ENCODE measurements at places on chromosomes 7 and 10. TPM values are rescaled to one million over a fixed set of nuclear protein-coding genes. Genes with fewer than 3 reads are reported as not detected.

DNA sequence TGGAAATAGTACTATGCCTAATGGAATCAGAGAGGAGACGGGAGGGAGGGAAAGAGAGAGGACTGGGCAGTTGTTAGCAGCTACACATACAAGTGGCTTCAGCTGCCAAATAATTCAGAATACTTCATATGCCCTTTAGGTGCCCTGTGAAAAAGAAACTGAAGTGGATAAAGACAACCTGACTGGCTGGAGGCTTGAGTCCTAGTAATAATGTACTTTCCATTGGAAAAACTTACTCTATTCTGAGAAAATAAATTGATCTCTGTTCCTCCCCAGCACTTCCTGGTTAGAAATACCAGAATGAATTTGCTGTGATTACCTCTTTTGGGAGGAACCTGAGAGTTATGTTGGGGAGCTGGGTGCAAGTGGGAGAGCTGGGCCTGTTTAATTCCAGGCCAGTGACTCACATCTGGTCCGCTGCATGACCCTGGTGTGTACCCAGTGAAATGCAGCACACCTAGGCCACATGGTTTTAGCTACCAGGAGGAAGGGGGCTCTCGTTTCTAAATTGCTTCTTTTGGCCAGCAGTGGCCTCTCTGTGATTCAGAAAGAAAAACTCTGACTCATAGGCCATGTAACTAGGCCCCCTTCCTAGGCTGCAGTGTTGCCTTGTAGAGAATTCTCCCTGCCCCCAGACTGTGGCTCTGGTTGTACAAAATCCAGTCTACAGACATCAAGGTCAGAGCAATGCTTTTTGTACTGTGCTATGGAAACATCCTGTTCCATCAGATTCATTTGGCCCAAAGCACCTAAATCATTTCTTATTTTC is 6.5 kb downstream of the AGFG2 start:
- H3K4me1 ChIP-seq: peaks cover 48% of the 10 kb centered on the region
- H3K27ac ChIP-seq: peak overlapping the region; percentile 78
- H3K27me3 ChIP-seq: no peaks in the 10 kb centered on the region
- peak; percentile 94 for DNase-seq
- H3K36me3 ChIP-seq: peaks cover 10% of the 10 kb centered on the region
- peak overlapping the region; percentile 1 for H3K4me3 ChIP-seq

- peaks cover 19% of the 10 kb centered on the region for H3K36me3 ChIP-seq
- H3K27ac ChIP-seq: no peak overlapping the region
- DNase-seq: no peak
- no peaks in the 10 kb centered on the region for H3K27me3 ChIP-seq
Observed at GRCh38 chr10:49441488-49442476, 45.9 kb upstream of the DRGX start.

DNA sequence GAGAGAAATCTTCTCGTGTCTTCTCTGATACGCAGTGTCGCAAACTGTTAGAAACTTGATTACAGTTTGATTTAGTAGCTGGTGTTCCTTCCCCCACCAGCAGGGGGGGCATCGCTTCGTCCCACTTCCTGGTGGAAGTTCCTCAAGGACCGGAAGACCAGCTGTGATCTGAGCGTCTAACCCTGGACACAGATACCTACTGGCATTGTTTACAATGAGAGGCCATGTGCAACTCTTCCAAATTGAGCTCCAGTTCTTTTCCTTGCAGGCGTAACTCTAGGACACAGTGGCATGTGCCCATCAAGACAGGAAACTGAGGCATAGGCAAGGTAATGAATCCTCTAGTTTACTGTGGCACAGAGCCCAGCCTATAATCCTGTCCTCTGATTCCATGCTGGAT is 219.0 kb downstream of the CCDC3 start:
- H3K4me1 ChIP-seq: no peaks in the 10 kb centered on the region
- H3K27me3 ChIP-seq: no peaks in the 10 kb centered on the region
- DNase-seq: peak; percentile 56
- no peak overlapping the region for H3K27ac ChIP-seq
- H3K4me3 ChIP-seq: no peak overlapping the region
- H3K36me3 ChIP-seq: no peaks in the 10 kb centered on the region

TFEC gene
- total RNA-seq: not detected

MEST gene
- total RNA-seq: 39.0 TPM

SYT15B gene
- total RNA-seq: 0.07 TPM
